LNCaP clone FGC (cell line): ENCODE measurements at places on chromosomes 1 and 21.

DNA sequence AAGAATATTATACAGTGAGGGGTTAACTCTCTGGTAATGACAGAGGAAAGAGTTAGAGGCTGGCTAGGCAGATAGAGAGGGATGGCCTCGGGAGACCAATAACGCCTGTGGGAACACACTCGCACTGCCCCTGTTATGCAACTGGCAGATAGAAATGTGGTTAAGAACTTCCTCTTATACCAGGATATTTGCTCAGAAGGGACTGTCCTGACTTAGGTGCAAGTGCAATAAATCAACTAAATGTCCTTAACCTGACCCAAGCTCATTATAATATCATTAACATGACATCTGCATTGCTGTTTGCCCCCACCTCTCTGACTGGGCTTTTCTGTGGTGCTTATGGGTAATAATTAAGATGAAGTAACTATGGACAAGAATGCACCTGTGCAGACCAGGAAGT is 1518.0 kb downstream of the NCAM2 start:
- no peak for DNase-seq

- DNase-seq = no peak
These were observed 56.9 kb downstream of the ODF2L start for GRCh38 chr1:86339014-86339812.

- DNase-seq = no peak
These were observed 37.3 kb upstream of the HMGN1 start for GRCh38 chr21:39386194-39386593.

GRCh38 chr1:31488528-31488927 is 75.5 kb downstream of the SERINC2 start:
- DNase-seq = no peak

GRCh38 chr1:242197907-242198820 is 199.3 kb upstream of the MAP1LC3C start:
- DNase-seq = no peak
